T-helper 22 cell (primary cell): ENCODE measurements at places on chromosomes 4 and X.

- no peak for DNase-seq
These were observed 10.3 kb downstream of the STAP1 start for GRCh38 chr4:67568820-67569219.

- no peak for DNase-seq
These were observed 194.0 kb downstream of the COX18 start for GRCh38 chr4:72875545-72875944.

DNA sequence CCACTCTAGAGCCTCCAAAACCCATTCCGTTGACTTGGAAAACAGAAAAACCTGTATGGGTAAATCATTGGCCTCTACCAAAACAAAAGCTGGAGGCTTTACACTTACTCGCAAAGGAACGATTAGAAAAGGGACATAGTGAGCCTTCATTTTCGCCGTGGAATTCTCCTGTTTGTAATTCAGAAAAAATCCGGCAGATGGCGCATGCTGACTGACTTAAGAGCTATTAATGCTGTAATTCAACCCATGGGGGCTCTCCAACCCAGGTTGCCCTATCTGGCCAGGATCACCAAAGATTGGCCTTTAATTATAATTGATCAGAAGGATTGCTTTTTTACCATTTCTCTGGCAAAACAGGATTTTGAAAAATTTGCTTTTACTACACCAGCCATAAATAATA lies 60.8 kb downstream of the ZNF732 start:
- DNase-seq, result no peak

- no peak for DNase-seq
These were observed 50.2 kb downstream of the DCX start for GRCh38 chrX:111361751-111362150.

GRCh38 chr4:74624351-74625151 lies 169.8 kb downstream of the BTC start:
- DNase-seq, result no peak

DNA sequence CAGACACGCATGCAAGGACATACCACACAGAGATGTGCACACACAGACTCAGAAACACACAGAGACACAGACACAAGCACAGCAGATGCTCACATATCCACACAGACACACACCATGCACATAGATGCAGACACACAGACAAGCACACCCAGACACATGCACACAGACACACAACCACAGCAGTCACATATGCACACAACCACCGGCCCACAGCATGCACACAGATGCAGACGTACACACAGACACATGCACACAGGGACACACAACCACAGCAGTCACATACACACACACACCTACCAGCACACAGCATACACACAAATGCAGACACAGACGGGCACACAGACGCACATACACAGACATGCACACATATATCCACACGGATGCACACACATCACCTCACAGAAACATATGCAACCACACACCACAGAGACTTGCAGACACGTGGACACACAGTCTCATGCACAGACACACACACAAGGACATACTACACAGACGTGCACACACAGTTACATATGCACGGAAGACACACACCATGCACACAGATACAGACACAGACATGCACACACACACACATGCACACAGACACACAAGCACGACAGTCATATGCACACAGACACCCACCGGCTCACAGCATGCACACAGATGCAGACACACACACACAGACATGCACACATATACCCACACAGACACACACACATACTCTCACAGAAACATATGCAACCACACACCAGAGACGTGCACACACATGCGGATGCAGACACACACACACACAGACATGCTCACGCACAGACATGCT lies 25.2 kb upstream of the SLC25A6 start:
- DNase-seq, result no peak

DNA sequence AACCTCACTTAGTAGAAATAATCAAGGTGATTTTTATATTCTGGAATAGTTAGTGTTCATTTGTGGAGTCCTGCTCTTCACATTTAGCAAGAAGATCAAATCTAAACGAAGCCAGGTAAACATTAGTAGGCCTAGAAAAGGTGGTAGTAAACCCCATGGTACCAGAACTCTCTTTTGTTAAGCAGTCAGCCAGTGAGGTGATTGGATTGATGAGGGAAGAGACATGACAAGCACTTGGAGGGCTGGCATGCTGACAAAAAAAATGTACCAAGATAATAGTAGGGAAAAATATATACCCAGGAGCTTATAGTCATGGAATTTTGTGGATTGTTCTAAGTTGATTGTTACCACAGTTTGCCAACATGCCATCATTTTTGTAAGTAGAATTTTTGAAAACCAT lies 163.8 kb downstream of the BANK1 start:
- no peak for DNase-seq

DNA sequence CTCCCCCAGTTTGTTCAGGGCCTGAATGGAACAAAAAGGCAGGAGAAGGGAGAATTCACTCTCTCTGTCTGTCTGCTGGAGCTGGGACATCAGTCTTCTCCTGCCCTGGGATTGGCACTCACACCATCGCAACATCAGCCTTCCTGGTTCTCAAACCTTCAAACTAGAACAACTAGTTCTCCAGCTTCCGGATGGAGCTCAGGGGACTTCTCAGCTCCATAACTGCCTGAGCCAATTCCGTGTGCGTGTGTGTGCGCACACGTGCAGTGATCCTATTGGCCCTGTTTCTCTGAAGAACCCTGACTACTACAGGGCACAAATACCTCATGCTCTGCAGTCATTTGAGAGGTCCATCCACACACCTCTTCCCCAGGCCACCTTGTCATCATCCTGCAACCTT lies 18.7 kb upstream of the MAN2B2 start:
- no peak for DNase-seq

- no peak for DNase-seq
These were observed 186.2 kb downstream of the KIT start for GRCh38 chr4:54843946-54844345.

- DNase-seq, result no peak
These were observed 7.3 kb upstream of the IRAK1 start for GRCh38 chrX:154027022-154027402.

GRCh38 chrX:133250184-133251100 lies 32.3 kb upstream of the TFDP3 start:
- DNase-seq, result no peak

DNA sequence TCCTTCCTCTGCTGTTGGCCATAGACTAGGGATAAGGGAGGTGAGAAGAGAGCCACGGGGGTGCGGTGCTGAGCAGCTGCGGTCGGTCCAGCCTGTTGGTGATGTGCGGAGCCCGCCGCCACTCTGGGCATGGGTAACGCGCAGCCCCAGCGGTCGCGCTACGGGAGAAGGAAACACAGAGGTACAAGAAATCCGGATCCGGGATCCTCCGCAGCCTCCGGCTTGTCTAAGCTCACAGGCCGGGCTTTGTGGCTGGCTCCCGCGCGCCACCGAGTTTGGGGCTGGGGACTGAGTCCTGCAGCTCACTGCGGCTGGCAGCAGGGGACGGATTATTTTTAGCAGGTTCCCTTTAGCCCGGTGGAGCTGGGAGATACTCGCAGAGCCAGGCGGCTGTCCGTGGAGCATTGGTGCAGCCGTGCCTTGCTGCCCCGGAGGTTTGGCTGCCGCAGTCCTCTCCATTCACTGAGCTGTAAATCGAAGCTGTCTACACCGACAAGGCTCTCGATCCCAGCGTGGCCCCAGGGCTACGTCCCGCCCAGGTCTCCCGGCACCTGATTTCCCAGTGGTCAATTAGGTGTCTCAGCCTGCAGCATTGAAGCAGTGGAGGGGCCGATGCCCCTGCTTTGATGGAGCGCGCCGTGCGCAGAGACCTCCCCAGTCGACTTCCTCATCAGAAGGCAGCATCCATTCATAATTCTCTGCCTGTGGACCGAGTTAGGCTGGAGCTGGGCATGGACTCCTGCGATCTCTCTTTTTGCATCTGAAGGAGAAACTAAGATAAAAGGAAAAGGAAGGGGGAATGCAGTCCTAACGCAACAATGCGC lies 81.9 kb upstream of the SCML1 start:
- no peak for DNase-seq

GRCh38 chr4:125727931-125728330 lies 413.2 kb downstream of the FAT4 start:
- no peak for DNase-seq

- DNase-seq, result no peak
These were observed 88.5 kb downstream of the FAM193A start for GRCh38 chr4:2624782-2625530.

DNA sequence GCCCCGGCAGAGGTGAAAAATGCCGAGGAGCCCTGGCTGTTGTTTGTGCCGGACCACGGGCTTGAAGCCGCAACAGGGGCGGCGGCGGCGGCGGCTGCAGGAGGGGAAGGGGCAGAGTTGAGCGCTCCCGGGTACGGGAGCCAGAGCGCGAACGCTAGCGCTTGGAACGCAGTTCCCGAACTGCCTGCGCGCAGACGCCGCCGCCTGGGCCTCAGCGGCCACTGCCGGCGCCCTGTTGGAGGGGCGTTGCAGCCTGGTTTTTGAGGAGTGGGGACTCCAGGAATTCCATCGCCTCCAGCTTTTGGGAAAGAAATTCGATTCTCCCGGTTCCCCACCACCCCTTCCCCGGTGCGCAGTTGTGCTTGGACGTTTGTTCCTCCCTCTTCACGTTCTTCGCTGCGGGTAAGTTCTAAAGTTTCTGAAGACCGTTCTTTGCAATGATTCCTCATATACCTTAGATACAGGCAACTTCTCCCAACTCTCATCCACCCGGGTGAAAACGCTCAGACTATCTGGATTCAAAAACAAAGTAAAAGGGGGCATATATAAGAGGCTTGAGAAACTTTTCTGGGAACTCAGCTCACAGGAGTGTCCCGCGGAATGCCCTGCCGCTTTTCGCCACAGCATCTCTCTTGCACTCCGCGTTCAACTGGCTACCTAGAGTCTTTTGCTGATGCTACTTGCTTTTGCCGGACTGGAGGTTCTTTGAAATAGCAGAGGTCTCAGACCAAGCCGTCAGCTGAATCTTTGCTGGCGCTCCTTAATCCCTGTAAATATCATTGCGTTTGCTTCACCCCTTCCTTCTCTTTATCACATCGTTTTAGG lies 1.0 kb downstream of the FAT4 start:
- no peak for DNase-seq

- DNase-seq, result no peak
These were observed 1157.4 kb downstream of the FAM133A start for GRCh38 chrX:94831364-94831763.

- DNase-seq, result no peak
These were observed 349.1 kb upstream of the DDX53 start for GRCh38 chrX:22650691-22651090.

- no peak for DNase-seq
These were observed 403.6 kb downstream of the PDGFC start for GRCh38 chr4:156568041-156568440.

GRCh38 chr4:76240236-76240635 lies 11.3 kb upstream of the FAM47E start:
- no peak for DNase-seq

DNA sequence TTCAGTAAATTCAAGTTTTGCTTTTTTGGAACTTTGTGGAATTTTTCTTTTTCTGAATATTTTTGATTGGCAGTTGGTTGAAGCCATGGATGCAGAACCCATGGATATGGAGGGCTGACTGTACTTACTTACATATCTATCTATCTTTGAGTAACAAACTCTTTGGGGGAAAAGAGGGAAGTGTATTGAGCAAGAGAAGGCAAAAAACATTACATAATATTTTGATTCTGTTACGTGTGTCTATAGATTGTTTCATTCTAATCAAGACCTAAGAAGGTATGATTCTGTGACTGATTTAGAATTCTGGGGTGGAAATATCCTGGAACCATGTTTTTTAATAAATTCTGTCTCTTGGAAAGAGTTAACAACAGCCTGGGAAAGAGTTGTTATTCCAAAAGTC lies 31.5 kb downstream of the GRSF1 start:
- DNase-seq, result no peak

DNA sequence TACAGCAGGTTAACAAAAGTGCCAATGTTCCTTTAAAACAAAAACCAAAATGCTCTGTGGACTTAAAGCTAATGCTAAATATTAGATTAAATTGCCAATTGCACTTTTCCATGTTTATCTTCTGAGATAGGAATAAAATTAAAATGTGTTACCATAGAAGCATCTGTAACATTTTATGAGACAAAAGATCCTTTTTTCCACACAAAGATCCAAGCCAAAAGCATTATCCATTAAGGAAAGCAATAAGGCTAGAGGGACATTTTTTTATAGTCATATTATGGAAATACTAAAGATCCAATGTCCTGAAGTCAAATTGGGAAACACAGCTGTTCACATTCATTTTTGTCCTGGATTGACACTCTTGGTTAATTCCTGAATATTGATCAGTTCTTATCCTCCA lies 73.6 kb downstream of the PALLD start:
- no peak for DNase-seq

- DNase-seq, result no peak
These were observed 43.1 kb upstream of the PRR27 start for GRCh38 chr4:70110917-70111316.

GRCh38 chr4:12703036-12703435 lies 781.1 kb downstream of the RAB28 start:
- no peak for DNase-seq

DNA sequence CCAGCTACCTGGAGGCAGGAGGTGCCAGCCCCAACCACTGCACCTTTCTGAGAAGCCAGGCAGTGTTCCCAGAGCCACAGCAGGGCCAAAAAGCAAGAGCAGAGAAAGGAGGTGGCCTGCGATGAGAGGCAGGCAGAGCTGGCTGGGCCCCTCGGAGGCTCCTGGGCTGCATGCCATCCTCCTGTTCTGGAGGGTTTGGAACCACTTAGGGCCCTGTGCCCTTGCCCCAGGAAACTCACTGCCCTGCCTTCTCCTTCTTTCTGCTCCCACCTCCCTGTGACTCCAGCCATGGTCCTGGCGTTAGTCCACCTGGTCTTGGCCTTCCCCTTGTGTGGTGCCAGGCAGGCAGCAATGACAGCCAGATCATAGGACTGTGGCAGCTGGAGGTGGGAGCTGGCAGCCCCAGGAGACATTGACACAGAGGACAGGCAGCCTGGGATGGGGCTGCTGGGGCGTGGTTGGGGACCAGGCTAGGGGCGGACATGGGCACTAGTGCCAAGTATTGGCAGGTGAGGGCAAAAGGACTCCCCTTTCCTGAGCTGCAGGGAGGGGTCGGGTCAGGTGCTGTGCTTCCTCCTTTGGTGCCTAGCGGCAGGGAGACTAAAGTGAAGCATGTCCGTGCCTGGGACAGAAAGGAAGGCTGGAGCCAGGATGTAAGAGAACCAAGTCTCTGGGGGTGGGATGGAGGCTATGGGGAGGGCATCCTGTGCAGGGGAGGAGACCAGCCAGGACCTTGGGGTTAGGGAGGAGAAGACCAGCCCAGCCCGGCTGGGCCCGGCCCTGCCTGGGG lies 1.4 kb downstream of the APLN start:
- no peak for DNase-seq

DNA sequence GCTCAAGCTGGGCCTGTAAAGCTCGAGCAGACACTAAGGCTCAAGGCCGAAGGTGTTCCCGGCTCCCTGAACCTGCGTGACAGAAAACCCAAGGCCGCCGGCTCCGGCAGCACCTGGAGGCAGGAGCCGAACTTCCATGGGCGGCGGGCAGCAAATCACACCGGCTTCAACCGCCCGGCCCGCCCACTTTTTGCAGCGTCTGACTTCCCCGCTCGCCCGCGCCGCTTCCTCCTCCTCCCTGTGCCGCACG lies 940 bp upstream of the NSD2 start:
- peak; percentile 81 for DNase-seq
